ENCODE measurements at places on chromosomes 1 and 21.

DNA sequence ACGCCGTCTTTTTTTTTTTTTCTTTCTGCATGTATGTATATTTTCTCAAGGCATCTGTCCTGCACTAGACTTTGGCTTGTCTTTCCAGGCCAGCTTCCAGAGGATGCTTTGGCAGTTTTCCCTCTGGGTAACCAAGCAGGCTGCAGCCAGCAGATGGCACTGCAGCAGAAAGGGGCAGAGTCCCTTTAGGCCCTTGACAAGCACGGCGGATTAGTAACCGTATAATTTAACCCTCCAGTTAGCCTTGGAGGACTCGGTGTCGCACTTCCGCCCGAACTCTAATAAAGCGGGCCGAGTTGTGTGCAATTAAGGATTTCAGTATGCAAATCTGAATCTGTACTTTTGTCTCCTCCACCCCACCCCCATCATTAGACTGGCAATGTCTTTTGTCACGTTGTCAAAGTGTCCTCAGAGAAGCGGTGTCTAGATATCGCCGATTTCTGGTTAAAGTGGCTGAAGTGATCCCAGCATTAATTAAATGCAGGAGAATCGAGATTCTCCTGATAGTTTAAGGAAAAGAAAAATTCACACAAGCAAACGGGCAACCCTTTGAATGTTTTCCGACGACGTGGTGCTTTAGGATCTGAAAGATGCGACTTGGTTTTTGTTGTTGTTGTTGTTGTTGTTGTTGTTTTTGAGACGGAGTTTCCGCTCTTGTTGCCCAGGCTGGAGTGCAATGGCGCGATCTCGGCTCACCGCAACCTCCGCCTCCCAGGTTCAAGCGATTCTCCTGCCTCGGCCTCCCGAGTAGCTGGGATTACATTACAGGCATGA lies 1.1 kb upstream of the TMEM167B start:
- no peak for DNase-seq

DNA sequence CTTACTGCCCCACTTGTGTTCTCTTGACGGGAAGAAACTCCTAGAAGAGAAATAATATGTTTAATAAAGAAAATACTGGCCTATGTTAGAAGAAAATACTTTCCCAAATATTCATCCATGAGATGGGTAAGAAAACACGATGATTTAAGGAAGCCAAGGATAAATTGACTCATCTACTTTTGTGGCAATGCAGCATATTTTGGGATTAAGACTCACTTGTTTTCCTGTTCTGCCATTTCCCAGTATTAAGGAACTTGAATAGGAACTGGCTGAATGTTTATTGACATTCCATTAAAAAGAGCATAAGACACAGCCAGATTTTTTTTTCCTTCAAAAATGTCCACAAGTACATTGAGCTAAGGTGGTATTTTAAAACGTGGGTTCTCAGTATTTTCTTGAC lies 10.9 kb upstream of the ADAMTS5 start:
- DNase-seq: no peak

- DNase-seq: no peak
Measured at GRCh38 chr1:103779932-103780331, 30.2 kb downstream of the AMY1C start.

DNA sequence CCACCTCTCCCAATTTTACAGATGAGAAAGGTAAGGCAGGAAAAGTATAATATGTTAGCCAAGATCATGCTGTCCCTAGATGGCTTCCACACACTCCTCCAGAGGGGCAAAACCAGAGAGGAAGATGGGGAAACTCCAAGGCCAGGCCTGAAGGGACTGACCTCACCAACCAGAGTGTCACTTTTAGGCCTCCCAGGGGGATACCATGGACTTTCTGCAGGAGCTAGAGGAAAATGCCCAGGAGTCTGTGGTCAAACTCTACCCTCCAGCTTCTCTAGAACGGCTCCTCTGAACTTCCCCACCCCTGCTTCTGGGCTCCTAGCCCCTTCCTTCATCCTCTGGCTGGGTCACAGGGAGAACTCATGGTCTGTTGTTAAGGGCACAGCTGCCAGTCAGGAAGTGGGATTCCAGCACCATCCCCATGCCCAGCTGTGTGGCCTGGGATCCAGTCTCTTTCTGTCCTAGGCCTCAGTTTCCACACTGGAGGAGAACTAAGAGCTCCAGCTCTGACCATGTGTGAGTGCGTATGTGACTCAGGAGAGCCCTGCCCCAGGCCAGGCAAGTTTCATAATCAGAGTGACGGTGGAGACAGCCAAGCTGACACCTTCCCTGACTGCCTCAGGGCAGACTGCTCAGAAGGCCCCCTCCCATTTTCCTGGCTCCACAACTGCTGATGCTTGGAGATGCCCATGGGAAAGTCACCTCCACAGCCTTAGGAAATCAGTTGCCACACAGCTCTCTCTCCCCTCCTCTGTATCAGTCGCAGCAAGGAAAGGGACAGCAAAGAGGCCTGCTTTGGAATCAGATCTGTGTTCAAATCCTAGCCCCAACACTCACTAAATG lies 1.9 kb downstream of the IGSF8 start:
- DNase-seq: no peak

GRCh38 chr1:167083066-167083665 lies 7.0 kb downstream of the GPA33 start:
- no peak for DNase-seq

DNA sequence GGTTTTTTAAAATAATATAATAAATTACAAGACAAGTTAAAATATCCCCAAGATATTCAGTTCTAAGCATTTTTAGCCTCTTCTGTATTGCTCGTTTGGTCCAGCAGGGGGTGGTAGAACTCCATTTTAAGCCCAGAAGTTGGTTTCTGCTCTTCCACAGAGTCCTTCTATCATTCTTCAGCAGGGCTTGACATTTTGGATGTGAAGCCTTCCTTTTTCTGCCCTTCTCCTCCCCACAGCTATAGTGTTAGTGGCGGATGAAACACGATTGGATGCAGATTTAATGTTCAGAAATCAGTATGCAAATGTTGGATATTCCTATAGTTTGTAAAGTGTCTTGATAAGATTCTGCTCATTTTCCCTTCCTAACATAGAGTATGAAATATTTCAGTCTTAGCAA lies 1.4 kb downstream of the NCAM2 start:
- no peak for DNase-seq

GRCh38 chr1:20660363-20660762 lies 806 bp downstream of the DDOST start:
- no peak for DNase-seq

- no peak for DNase-seq
Measured at GRCh38 chr1:4344065-4344732, 310.2 kb upstream of the AJAP1 start.

DNA sequence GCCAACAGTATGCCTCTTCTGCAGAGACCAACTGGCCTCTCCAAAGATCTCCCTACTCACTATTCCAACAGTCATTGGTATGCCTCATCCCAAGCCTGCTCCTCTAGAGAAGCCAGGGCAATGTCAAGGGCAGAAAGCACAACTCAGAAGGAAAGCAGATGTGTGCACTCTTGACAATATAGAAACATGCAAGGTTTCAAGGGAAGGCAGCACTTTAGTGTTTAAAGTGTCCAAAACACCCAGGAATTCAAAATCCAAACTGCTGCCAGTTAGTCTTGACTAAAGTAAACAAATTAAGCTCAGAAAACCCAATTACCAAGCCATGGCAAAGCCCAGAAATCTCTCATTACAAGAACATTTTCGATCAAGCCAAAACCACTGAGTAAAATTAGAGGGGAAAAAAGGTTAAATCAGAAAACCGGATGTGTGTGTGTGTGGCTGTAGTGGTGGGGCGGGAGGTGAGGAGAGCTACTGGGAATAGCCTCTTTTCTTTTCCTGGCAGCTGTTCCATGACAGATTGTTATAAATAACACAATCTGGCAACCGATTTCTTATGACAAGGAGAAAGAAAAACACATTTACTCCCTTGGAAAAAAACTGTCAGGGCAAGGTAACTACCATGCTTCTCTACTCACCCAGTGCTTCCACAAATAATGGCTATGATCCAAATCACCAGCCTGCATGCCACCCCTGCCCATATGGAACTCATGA lies 39.2 kb downstream of the EIF2B3 start:
- DNase-seq: peak; percentile 57

- no peak for DNase-seq
Measured at GRCh38 chr1:51472359-51472758, 46.7 kb downstream of the EPS15 start.

DNA sequence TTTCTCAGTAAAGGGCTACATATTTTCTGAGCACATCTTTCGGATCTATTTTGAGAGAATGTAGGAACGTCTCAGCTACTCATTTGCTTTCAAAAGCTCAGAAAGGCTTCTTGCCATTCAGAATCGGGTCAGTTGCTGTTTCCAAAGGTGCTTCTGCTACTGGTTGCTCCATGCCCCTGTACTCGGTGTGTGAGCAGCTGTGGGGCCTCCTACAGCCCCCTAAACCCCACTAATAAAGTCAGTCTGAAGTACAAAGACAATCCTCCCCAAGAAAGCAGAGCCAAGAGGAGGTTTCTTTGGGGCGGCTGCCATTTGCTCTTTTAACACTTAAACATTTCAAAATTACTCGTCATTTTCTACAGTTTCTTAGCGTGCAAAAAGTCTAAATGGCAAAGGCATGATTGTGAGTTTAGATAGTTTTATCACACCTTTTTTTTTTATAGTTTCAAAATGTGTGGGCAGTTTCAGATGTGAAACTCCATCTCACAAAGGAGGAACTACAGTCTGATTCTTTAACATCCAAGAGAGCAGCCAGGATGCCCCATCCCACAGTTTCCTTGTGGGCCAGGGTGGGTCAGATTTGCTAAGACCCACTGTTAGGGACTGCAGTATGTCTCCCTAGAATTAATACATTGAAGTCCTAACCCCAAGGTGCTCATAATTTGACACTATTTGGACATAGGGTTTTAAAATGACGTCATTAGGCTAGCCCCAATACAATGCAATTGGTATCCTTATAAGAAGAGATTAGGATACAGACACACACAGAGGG lies 4.1 kb downstream of the RUNX1 start:
- no peak for DNase-seq

DNA sequence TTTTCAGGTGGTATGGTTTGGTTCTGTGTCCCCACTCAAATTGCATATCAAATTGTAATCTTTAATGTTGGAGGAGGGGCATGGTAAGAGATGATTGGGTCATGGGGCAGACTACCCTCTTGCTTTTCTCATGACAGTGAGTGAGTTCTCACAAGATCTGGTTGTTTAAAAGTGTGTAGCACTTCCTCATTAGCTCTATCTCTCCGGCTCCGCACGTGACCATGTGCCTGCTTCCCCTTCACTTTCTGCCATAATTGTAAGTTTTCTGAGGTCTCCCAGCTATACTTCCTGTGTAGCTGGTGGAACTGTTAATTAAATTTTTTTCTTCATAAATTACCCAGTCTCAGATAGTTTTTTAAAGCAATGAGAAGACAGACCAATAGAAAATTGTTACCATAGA lies 843.2 kb downstream of the AMY1C start:
- no peak for DNase-seq

DNA sequence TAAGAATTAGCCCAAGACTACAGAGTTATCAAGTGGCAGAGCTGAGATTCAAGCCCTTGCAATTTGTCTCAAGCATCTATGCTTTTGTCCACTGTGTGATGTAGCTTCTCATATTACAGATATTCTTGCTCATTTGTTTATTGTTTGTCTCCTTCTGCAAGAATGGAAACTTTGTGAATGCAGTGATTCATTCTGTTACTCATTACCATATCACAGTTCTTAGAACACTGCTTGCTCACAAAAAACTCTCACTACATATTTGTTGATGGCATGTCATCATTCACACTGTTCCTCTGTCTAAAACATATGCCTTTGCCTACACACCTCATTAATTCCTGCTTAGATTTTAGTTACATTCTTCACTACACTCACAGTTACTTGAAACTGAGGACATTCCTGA lies 1198.9 kb downstream of the PLA2G4A start:
- peak; percentile 69 for DNase-seq

DNA sequence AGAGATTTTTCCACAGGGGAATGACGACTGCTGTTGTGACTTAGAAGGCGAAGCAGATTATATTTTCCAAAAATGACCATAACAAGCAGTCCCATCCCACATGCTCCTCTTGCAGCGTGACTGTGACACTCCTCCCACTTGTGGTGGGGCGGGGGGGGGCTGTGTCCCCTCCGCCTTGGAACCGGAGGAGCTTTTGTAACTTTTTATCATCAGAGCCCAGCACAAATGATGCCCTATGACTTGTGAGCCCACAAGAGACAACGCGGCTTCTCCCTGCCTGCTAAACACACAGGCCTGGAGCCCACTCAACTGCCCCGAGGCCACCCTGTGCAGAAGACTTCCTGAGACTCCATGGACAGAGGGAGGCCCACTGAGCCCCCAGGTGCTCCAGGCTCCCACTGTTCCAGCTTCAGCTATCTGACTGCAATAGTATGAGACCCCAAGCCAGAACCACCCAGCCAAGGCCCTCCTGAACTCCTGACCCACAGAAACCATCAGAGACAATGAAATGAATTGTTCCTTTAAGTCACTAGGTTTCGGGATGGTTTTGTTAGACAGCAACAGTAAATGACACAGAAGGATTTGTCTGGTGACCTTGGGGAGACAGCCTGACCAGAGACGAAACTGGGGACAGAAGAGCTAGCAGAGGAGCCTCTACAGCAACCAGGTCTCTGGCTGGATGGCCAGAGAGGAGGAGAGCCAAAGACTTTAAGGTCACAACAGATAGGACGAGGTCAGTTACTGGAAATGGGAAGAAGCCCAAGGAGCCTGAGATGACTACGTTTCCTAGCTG lies 58.8 kb downstream of the CAPZB start:
- no peak for DNase-seq

DNA sequence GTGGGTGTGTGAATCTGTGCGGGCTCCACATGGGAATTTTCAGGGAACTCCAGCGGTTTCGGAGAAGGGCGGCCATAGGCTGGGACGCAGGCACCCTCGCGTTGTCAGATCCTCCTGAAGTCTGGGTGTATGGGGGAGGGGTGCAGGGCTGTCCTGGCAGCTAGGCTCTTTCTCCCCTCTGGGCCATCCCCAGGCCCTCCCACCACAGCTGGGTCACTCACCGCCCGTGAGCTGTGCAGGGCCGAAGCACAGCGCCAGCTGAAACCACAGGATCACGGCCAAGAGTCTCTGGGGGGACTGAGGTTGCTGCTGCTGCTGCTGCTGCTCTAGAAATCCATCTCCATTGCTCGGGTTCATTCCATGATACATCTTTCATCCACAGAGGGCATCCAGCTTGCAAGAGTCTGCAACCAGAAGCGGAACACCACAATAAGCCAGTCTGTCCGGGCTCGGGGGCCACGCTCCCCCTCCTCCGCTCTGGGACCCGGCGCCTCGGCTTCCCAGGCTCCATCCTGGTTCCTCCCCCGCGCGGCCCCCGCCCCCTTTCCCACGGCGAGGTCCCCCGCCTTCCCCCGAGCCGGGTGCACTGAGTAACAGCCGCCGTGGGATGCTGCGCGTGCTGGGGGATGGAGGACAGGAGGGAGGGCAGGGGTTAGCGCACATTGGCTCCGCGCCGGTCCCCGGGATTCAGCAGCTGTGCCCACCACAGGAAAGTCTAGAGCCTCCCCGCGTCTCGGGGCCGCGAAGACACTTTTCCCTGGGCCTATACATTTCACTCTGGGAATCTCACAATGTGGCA lies 720 bp downstream of the SUSD4 start:
- no peak for DNase-seq

- DNase-seq: no peak
Measured at GRCh38 chr1:201659572-201659971, 120.6 kb downstream of the NAV1 start.

GRCh38 chr1:209926045-209926444 lies 12.0 kb upstream of the SYT14 start:
- peak; percentile 70 for DNase-seq

GRCh38 chr21:44067011-44067839 lies 40.0 kb upstream of the PWP2 start:
- DNase-seq: no peak

GRCh38 chr1:60875138-60875537 lies 207.2 kb upstream of the NFIA start:
- DNase-seq: no peak

Measured in AG04450 (cell line).